ENCODE measurements at places on chromosomes 4 and X.

DNA sequence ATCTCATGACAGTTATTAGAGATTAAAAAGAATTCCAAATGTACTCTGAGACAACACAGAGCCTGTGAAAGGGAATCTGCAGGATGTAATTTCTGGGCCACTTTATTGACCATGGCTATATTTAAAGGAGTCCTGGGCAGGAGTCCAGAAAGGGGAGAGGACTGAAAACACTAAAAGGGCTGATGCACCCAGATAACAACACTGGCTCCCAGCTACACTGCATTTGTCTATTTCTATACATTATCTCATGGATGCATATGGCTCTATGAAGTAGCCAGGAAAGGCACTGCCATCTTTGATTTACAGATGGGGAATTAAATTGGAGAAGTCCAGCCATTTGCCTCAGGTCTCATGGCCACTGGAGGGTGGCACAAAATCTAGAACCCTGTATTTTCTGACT, 56.0 kb downstream of the MED28 start:
- peak; percentile 35 for DNase-seq

GRCh38 chr4:36322921-36323354, 41.5 kb downstream of the DTHD1 start:
- no peak for DNase-seq

DNA sequence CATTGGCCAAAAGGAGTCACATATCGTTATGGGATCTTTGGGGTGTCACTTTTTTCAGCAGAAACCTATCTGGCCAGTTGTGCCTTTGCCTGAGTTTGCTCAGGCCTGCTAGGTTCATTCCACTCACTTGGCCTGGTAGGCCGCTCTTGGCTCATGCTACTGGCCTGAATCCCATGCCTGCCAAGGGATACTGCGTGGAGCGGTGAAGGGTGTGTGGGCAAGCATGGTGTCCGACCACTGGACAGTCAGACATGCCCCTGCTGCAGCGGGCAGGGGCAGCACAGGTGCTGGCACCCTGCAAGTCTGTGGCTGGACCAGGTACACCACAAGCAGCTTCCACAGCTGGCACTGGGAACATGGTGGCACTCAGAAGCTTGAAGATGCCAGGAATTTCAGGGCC, 11.3 kb upstream of the PPM1K start:
- DNase-seq: no peak

DNA sequence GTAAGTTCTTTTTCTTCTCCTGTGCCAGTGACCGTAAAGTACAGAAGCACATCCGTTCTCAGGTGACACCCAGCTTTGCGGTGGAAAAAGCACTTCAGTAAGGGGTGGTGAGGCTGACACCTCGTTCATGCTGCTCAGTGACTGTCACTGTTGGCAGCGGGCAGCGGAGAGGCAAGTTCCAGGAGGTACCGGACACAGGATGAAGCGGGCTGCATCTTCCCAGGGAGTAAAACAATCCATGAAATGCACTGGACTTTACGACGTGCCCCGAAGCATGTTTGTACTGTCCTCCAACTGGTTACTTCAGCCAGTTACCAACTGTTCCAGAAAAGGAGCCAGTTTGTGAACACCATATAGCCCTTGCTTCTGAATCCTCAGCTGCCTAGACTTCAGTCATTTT, 110.7 kb downstream of the ZNF827 start:
- DNase-seq: no peak

GRCh38 chr4:139189972-139190371, 13.0 kb upstream of the ELF2 start:
- no peak for DNase-seq

DNA sequence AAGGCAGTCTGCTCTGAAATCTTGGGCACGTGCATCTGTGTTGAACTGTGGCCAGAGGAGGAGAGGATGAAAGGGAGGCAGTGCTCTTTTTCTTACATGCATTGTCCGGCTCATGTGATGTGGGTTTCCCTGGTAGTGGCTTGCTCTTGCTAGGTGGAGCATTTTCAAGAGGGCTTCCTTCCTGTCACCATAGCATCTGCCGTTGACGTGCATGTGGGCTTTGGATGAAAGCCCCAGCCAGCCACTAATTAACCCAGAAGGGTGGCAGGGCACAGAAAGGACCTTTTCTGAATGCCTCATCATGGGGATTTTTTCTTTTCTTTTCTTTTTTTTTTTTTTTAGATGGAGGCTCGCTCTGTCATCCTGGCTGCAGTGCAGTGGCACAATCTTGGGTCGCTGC, 121.3 kb downstream of the GPR143 start:
- no peak for DNase-seq

All from umbilical cord (tissue), 2 donors.